RCC 7860 (cell line): ENCODE measurements at places on chromosomes 16 and 17.

GRCh38 chr16:57167538-57167937 lies 18.3 kb downstream of the PSME3IP1 start:
- no peak for DNase-seq

GRCh38 chr16:7513429-7513828 lies 180.8 kb downstream of the RBFOX1 start:
- no peak for DNase-seq

GRCh38 chr17:17080181-17080631 lies 37.9 kb downstream of the MPRIP start:
- DNase-seq = no peak

DNA sequence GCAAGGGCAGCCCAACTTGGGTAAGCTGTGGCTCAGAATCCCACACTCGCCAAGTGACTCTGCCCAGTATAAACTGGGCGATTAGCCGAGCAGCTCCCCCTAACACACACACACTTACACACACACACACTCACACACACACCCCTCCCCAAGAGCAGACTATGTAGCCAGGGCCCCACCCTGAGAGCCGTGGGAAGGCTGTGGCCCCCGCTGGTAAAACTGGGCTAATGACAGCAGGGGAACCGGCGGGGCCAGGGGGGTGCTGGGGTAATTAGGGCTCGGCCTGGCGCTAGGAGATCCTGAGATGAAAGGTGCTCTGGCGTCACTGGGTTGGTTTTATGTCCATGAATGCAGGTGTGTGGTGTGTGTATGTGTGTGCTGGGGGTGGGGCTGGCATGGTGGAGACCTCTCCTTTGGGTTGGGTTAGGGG lies 1.1 kb upstream of the THRA start:
- no peak for DNase-seq

- DNase-seq = no peak
Observed at GRCh38 chr17:38958326-38958725, 8.9 kb downstream of the FBXO47 start.

DNA sequence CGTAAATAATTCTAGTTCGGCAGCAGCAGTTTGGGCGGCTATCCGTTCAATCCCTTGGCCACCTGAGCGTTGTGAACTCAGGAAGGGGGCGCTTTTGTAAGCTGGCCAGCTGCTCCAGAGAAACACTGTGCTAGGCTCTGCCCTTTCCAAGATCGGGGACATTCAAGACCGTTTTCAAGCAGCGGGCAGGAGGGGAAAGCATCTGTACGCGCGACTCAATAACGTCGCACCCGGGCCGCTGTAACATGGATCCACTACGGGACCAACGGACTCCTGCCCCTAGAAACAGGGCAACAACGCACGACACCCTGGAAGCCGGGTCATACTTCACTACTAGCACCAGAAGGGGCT lies 463 bp downstream of the TOP2A start:
- DNase-seq = no peak

DNA sequence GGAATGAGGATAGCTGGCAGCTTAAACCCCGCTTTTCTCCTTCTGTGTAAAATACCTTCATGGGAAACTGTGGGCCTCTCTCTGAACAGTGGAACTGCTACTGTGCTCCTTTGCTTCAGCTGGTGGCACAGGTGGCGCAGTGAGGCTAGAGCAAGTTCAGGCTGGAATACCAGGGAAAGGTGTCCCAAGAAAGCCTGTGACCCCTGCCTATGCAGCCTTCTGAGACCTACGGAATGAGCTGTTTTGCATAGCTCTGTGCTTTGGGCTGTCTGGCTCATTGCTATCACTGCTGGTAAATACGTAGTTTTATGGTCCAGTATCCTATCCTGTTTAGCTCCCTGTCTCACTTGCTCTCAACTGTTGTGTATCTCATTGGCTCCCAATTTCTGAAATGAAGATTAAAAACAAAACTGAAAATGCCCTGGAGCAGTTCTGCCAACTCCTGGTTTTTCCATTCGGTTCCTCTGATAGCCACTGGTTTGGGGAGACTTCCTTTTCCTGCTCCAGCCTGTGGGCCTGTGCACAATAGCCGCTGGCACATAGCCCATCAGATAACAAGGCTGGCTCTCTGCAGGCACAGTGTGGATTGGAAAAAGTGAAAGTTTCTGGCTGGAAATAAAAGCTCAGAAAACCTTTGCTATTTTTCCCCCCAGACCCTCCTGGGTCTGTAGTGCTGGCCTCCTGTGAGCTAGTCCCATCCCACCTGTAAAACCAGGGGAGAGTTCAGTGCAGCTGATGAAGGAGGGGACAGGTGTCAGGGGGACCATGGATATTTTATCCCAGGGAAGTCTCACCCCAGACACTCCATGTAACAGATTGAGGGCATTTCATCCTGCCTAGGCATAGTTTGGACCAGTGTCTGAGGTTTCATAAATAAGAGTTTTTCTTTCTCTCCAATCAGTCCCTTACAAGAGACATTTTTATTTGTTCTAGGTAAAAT lies 24.0 kb downstream of the LIMD2 start:
- peak; percentile 76 for DNase-seq

GRCh38 chr17:8857919-8858318 lies 9.6 kb downstream of the PIK3R6 start:
- no peak for DNase-seq

GRCh38 chr17:28906276-28906675 lies 3.4 kb upstream of the DHRS13 start:
- no peak for DNase-seq

GRCh38 chr17:55068862-55069811 lies 100.6 kb downstream of the STXBP4 start:
- no peak for DNase-seq

DNA sequence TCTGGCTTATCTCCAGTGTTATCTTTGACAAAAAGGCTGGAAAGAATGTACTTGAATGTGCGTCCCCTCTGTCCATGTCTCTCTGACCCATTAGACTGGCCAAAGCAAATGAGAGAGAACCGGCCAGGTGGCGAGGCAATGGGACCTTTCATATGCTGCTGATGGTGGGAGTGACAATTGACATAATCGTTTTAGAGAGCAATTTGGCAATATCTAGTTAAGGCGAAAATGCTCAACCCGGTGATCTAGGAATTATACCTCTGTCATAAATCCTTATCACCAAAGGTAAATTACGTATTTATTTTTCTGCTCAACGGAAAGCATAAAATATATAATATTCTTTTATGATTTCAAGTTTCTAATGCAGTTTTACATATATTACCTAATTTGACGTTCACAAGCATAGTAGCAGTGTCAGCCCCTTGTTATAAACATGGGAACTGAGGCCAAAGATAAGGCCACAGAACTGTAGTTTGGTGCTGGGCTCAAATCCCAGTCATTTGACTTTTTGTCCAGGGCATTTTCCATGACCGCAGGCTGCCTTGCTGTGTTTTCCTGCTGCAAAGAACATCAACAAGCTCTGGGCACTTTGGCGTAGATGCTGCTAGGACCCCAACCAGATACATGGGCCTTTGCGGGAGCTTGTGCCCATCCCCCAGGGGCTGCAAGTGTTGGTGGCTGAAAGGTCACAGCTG lies 14.7 kb upstream of the SDK2 start:
- DNase-seq = no peak

DNA sequence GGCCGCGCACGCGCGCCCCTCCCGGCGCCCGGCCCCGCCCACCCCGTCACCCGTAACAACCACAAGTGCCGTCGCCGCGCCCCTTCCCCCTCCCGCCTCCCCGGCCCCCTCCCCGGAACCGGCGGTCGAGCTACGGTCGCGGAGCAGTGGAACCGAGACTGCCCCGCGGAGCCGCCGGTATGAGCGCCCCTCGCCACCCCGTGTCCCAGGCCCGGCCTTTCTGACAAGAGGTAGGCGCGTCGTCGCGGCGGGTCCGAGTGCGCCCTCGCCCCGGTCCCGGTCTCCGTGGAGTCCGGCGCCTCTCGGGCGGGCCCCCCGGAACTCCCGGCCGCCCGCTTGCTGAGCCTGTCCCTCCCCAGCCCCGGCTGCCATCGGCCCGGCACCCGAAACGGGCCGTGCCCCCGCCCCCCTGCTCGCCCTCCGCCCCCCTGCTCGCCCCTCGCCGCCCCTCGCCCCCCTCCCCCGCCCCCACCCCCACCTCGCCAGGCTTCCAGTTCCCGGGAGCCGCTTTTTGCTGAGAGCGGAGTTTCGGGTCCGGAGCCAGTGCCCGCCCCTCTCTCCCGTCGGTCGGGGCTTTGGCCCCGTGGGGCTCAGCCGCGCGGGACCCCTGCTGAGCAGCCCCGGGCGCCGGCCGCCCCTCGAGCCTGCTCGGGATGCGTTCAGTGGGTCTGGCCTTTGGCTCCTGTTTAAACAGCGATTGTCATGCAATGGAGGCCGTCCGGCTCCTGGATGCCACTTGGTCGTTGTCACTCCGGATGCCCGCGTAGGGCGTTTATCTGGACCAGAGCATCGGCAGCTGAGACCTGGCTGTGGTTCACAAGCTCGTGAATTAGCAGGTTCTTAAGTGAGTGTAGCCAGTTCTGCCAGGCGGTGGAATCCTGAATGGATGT lies at the start of gene SEC14L1:
Gene SEC14L1, plus strand, starts transcription at position 92 of the 890 bp plus-strand sequence. CDS start 2,628 bp downstream, outside the sequence.
- peak; percentile 48 for DNase-seq

- no peak for DNase-seq
Observed at GRCh38 chr16:74991593-74992403, 6.9 kb upstream of the WDR59 start.

GRCh38 chr17:2958706-2959222 lies 104.6 kb downstream of the OR1D5 start:
- DNase-seq = no peak

- DNase-seq = no peak
Observed at GRCh38 chr17:64742326-64742725, 80.2 kb upstream of the SMURF2 start.

- peak; percentile 20 for DNase-seq
Observed at GRCh38 chr17:76053246-76054111, 18.8 kb downstream of the SRP68 start.

DNA sequence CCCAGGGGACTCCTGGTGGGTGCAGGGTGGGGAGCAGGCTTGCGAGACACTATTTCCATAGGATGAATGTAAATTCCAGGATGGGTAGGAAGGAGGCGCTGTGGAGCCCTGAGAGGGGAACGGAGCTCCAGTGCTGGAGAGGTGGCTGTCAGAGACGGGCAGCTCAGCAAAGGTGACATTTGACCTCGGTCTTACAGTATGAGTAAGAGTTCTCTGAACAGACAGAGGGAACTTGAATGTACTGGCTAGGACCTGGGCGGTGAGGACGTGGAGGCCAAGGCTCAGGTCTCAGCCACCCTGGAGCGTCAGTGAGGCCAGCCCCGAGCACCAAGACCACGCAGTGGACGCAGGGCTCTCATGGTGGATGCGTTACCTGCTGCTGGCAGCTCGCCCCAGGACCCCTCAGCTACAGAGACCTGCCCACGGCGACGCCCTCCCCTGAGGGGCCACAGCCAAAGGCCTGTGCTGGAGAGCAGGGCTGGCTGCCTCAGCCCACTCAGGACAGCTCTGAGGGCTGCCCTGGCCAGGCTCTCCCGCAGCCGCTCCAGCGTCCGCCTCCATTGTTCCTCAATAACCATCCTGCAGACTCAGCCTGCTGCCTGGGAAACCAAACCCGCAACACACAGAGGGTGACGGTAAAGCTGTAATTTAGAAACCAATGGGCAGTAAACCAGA lies 65.9 kb upstream of the TNRC6C start:
- DNase-seq = no peak

DNA sequence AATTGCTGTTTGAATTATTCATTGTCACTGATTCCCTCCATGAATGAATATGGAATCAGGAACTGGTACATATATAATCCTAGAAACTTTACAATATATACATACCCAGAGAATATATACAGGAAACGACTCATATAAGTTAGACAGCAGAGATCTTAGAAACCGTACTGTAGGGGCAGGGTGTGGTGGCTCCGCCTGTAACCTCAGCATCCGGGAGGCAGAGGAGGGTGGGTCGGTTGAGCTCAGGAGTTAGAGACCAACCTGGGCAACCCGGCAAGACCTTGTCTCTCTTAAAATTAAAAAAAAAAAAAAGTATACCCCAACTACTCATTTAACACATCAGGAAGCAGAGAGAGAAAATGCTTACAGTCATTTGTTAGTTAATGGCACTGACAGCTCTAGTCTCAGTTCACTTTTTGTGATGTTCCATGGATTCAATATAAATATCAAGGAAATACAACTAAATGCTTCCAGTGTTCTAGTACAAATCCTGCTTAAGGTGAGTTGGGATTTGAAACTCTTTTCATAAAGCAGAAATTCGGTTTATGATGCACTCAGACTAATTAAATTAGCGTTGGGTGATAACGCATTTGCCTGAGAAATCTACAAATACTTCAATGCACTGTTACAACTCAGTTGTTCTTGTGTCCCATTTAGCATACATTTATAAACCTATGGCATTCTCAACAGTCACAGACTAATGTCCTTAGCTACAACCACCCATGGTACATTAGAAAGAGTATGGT lies 5.6 kb downstream of the GLG1 start:
- DNase-seq = no peak

GRCh38 chr16:1105888-1106620 lies 10.0 kb upstream of the C1QTNF8 start:
- DNase-seq = peak; percentile 24

DNA sequence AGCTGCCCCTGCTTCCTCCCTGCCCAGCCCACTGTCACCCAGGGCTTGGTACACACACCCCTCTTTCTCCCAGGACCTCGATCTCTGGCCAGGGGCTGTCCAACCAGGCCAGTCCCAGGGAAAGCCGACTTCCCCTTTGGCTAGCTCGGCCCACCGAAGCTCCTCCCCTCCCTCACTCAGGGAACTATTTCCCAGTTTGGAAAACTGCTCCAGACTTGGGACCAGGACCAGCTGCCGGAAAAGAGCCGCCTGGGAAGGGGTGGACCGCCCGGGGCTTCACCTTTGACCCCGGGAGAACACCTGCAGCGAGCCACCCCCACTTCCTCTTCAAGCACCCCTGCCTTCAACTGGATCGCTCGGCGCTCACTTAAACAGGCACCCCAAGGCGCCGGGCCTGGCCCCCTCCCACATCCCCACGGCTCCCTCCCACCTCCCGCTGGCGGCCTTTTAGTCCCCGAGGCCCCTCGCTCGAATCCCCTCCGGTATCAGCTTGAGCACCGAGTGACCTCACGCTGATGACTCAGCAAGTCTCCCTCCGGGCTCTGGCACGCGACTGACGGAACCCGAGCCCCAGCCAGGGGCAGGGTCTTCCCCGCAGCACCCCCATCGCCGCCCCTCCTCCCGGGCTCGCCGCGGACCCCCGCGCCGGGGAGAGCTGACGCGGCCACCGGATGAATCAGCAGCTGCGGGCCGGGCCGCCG lies 934 bp downstream of the MAFG start:
- peak; percentile 85 for DNase-seq

DNA sequence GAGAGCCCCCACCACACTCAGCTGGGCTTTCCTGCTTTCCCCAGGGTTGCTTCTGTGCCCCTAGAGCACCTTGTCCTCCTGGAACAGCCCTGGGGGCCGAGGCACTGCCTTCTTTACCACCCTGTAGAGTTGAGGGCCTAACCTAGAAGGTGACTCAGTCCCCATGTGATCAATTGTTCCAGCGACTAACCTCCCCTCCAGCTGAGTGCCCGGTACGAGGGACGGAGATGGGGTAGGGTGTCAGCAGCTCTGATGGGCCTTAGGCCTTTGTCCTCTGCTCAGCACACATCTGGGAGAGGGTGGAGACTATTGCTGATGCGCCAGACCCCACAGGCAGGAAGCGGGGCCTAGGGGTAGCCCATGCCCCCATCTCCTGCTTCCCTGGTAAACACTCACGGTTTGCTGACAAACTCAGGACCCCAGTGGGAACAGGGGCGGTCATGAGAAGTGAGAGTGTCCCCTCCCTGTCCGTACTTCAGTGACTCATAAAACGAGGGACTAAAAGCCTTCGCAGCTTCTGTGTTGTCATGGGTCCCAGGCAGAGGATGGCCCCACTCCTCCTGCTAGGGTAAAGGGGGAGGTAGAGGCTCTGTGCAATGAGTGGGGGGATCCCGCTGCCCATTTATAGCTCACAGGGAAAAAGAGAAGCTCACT lies 33.1 kb downstream of the NECAB2 start:
- no peak for DNase-seq

GRCh38 chr17:70366386-70366785 lies 197.1 kb downstream of the KCNJ2 start:
- no peak for DNase-seq
